Stimulated activated CD4-positive, alpha-beta T cell treated with anti-CD3 and anti-CD28 coated beads, Interleukin-1b, Interleukin-23, amount 100 ng/mL, for 1 hour (primary cell): ENCODE measurements at places on chromosomes 4 and X.

GRCh38 chr4:35237924-35238323 lies 1006.4 kb downstream of the ARAP2 start:
- DNase-seq = no peak

- DNase-seq = no peak
Measured at GRCh38 chrX:150303386-150304097, 59.6 kb upstream of the MAMLD1 start.

- DNase-seq = no peak
Measured at GRCh38 chr4:88908003-88908402, 149.0 kb downstream of the FAM13A start.

- DNase-seq = no peak
Measured at GRCh38 chr4:3363411-3364141, 70.8 kb downstream of the RGS12 start.
